ENCODE measurements at places on chromosomes 16 and 17.

DNA sequence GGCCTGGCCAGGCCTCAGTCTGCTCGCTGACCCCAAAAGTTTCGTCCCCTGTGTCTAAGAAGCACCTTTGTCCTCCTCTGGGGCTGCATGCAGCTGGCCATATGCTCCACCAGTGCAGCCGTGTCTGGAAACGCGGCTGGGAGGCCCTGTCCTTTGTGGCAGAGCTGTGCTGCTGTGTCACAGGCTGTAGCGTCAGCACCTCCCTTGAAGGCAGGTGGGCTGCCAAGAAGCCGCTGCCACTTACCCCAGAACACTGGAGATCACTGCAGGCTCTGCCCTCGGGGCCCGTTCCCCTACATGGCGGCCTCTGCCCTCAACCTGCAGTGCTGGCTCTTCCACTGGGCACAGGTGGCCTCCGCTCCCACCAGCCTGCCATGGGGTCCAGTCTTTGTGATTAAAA lies 15.7 kb upstream of the MC1R start:
- no peak for DNase-seq

DNA sequence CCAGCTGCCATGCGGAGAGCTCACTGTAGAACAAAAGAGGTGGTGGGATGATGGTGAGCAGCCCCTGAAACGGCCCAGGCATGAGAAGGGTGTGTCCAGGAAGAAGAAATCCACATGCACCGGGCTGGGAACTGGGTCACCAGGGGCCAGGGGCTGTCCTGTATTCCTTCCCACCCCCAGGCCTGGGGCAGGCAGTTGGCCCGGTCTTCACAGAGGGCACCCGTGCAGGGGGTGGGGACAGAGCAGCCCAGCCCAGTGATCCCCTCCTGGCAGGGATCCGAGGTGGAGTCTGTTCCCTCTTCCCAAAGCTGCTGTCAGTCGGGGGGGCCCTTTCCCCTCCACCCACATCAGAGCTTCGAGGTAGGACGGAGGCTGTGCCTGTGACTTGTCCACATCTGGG lies 9.2 kb downstream of the HS3ST6 start:
- DNase-seq = no peak

- peak; percentile 87 for DNase-seq
These were observed 13.8 kb downstream of the RIPOR1 start for GRCh38 chr16:67542464-67542863.

DNA sequence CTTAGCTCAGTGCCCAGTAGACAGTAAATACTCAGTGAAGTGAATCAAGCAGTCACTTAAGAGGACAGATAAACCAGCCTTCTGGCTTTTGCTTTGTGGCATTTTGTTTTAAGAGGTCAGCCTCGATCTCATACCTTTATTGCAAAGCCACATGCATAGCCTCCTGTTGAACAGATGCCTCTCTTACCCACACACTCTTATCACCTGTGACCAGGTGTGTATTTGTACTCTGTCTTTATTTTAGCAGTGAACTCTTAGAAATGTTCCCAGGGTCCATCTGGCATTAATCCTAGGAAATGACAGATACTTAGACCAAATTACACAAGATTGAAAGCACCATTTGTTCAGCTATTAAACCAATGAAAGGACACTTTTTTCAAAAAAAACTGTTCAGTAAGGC lies 1426.5 kb downstream of the CDH11 start:
- no peak for DNase-seq

DNA sequence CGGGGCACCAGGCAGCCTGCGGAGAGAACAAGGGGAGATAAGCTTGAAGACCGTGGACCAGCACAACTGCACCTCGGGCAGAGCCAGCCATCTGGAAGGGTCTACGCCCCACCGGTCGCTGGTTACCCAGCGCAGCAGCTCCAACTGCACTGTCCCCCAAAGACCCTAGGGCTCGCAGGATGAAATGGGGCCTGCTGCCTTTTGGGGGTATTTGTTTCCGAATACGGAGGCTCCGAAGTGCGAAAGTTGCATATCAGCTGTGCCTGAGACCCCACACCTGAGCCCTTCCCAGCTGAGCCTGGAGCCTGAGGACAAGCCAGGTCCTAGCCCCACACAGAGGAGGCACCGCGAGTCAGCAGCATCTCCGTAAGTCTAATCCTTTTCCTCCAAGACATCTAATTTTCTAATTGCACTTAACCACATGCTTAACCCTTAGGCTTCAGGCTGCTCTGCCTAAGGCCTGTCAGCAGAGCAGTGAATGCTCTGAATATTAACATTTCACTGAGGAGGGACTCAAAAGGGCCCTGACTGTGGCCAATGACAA lies 4.0 kb downstream of the KIFC3 start:
- no peak for DNase-seq

- no peak for DNase-seq
These were observed at the start of gene SPN for GRCh38 chr16:29663016-29663806. Gene SPN, plus strand, starts transcription at chr16:29663247. Its CDS starts 482 bp downstream, at chr16:29663729.

- no peak for DNase-seq
These were observed 18.9 kb downstream of the ACSF3 start for GRCh38 chr16:89112377-89113151.

DNA sequence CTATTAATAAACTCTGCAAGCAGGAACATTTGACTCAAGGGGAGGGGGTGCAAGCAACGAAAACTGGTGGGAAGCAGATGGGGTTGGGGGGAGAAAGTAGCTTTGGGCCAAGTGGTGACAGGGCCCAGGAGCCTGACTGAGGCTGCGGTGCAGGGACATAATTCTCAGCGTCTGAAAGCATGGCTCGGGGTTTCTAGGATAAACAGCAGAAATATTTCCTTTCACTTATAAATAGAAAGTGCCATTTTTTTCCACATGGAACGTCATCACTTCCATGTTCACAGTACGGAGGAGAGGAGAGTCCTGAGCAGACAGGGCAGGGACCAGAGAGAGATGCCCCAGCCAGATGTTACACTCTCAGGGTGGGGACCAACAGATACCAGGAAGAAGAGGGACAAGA lies 197.1 kb downstream of the ZFHX3 start:
- DNase-seq = peak; percentile 64

- no peak for DNase-seq
These were observed 28.6 kb downstream of the TK2 start for GRCh38 chr16:66521252-66521713.

- DNase-seq = peak; percentile 88
These were observed 80.1 kb downstream of the DNAH17 start for GRCh38 chr17:78497115-78497540.

DNA sequence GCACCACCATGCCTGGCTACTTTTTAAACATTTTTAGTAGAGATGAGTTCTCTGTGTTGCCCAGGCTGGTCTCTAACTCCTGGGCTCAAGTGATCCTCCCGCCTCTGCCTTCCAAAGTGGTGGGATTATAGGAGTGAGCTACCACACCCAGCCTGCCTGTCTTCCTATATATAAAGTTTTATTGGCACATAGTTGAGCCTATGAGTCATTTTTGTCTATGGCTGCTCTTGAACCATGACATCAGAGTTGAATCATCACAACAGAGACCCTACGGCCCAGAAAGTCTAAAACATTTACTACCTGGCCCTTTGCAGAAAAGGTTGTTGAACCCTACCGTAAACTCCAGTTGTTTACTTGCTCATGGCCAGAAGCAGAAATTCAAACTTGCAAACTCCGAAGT lies 7.9 kb downstream of the SEPTIN12 start:
- DNase-seq = no peak

DNA sequence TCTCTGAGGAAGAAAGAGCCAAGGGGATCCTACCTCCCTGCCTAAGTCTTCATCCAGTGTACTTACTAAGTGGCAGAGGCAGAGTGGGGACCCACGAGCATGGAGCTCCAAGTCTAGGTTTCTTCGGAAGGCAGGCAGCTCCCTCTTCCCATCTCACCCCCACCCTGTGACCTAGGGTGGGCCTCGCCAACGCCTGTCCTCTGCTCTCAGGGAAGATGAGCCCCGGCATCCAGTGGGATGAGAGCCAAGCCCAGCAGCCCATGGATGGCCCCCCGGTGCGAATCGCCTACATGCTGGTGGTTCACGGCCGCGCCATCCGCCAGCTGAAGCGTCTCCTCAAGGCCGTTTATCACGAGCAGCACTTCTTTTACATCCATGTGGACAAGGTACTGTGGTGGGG lies 8.3 kb downstream of the XYLT2 start:
- DNase-seq = no peak

GRCh38 chr17:60065867-60066266 lies 12.9 kb downstream of the HEATR6 start:
- DNase-seq = peak; percentile 43

DNA sequence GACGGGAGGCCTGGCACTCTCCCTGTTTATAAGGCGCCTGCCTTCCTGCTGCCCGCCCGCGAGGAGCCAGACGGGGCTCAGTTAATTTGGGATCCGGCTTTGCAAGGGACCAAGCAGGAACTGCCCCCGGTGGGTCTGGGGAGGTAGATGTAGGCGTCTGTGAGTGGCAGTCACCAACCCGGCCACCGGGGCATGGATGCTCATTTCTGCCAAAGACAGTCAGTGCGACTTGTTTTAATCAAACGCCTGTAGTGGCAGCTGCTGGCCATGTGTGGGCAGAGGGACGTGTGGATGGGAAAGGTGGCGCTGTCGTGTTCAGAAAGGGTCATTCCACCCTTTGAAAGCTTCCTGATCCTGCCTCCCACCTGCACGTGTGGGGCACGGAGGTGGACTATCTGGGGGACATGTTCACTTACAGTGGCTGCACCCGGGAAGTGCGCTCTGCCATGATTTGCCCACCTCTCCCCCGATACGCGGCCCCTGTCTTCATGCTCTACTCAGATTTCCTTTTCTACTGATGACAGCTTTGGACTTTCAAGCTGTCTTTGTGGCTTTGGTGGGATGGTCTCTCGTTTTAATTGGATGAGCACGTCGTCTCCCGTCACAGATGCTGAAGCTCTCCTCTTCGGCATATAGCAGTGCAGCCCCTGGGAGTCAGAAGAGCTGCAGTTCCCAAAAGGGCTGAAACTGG lies 60.3 kb upstream of the CIBAR2 start:
- no peak for DNase-seq

All from choroid plexus epithelial cell (primary cell).